Activated CD4-positive, alpha-beta T cell treated with anti-CD3 and anti-CD28 coated beads, Interleukin-2, amount 10 ng/mL, durations not matched to agents 24 days and 14 days (primary cell): ENCODE measurements at places on chromosomes 3 and 15. TPM values are rescaled to one million over a fixed set of nuclear protein-coding genes. Genes with fewer than 3 reads are reported as not detected.
A peak's percentile ranks its signal among the peaks of the same experiment; 100 is the strongest.

DNA sequence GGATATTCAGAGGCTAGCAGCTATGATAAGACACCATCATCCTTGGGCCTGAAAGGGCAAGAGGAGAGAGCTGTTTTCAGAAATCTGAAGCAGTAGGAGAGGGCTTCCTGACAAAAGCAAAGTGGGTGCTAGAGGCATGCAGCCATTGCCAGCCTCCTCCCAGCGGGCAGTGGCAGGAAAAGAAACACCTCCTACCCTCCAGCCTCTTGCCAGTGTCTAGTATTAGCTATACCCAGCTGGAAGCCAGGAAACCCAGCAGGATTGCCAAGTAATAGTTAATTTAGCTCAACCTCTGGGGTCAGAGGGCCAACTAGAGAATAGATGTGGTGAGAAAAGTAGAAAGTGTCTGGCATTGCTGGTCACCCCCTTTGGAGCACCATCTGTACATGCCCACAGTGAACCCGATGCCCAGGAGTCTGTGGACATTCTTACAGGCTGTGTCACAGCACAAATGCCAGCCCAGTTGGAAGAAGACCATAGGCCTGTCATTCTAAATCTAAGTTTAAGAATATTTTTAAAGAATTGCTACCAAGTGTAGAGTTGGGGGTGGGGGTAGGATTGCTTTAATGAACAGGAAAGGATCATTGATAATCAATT, 85.3 kb downstream of the HCN4 start:
- H3K4me3 ChIP-seq: no peak overlapping the region
- H3K27ac ChIP-seq: no peak overlapping the region
- no peaks in the 10 kb centered on the region for H3K36me3 ChIP-seq
- H3K27me3 ChIP-seq: no peaks in the 10 kb centered on the region

GRCh38 chr3:113505867-113506266, 9.1 kb downstream of the SPICE1 start:
- H3K36me3 ChIP-seq: peaks cover 15% of the 10 kb centered on the region
- H3K4me1 ChIP-seq: peaks cover 6% of the 10 kb centered on the region
- no peak overlapping the region for H3K4me3 ChIP-seq
- H3K27ac ChIP-seq: no peak overlapping the region
- no peak for DNase-seq

GRCh38 chr3:4995500-4996053, 16.3 kb downstream of the BHLHE40 start:
- no peak overlapping the region for H3K4me3 ChIP-seq
- H3K27ac ChIP-seq: no peak overlapping the region
- H3K4me1 ChIP-seq: peaks cover 30% of the 10 kb centered on the region
- no peaks in the 10 kb centered on the region for H3K27me3 ChIP-seq
- H3K36me3 ChIP-seq: no peaks in the 10 kb centered on the region
- DNase-seq: no peak

DNA sequence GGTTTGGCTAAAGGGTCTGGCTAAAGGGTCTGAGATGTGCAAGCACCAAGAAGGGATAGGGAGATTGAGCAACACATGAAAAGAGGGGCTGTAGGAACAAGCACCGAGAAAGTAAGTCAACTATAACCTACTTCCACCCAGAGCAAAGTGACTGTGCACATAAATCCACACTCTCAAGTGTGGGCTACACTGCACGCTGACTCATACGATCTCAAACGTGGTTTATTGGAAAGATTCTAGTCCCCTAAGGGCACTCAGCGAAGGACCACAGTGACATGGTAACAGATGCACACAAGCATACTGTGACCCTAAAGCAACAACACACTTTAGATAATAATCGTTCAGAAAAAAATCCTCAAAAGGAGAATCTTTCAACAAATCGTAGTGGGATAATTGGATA, 48.0 kb downstream of the EHHADH start:
- no peak overlapping the region for H3K27ac ChIP-seq
- H3K36me3 ChIP-seq: no peaks in the 10 kb centered on the region
- no peak overlapping the region for H3K4me3 ChIP-seq
- DNase-seq: no peak
- H3K4me1 ChIP-seq: no peaks in the 10 kb centered on the region

TEX55 gene
- total RNA-seq: not detected in 2 replicates

DNA sequence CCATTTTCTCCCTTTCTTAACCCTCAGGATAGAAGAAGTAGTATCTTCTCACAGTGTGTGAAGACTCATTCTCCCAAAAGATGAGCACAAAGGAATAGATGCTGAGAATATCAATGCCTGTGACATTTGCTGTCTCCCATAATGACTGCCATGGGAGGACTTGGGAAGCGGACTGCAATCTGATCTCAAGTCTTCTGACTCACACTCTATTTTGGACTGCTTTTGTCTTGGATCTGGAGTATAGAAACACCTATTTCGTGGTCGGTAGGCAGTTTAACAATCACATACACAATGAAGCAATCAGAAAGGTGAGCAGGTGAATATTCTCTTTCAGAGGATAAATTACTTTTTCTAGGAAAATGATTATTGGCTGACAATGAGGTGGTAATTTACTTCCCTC, 852.0 kb downstream of the FHIT start:
- H3K4me3 ChIP-seq: no peak overlapping the region
- no peaks in the 10 kb centered on the region for H3K27me3 ChIP-seq
- H3K36me3 ChIP-seq: no peaks in the 10 kb centered on the region
- peaks cover 4% of the 10 kb centered on the region for H3K4me1 ChIP-seq
- no peak overlapping the region for H3K27ac ChIP-seq

- DNase-seq: no peak
- H3K4me1 ChIP-seq: no peaks in the 10 kb centered on the region
- H3K27ac ChIP-seq: no peak overlapping the region
- H3K36me3 ChIP-seq: no peaks in the 10 kb centered on the region
These were observed 51.8 kb downstream of the ADCY5 start for GRCh38 chr3:123397050-123397590.

GRCh38 chr15:40787344-40787841, 17.6 kb downstream of the C15orf62 start:
- peak overlapping the region; percentile 55 for H3K27ac ChIP-seq
- peaks cover 7% of the 10 kb centered on the region for H3K36me3 ChIP-seq
- peaks cover 27% of the 10 kb centered on the region for H3K4me1 ChIP-seq
- peak overlapping the region; percentile 33 for H3K4me3 ChIP-seq

- H3K4me3 ChIP-seq: peak overlapping the region; percentile 56
- H3K27ac ChIP-seq: peak overlapping the region; percentile 95
- peaks cover 56% of the 10 kb centered on the region for H3K4me1 ChIP-seq
- peaks cover 31% of the 10 kb centered on the region for H3K36me3 ChIP-seq
- DNase-seq: peak; percentile 64
These were observed 292.5 kb upstream of the SATB1 start for GRCh38 chr3:18717598-18717997.

- H3K27me3 ChIP-seq: no peaks in the 10 kb centered on the region
- peaks cover 28% of the 10 kb centered on the region for H3K4me1 ChIP-seq
- peak; percentile 52 for DNase-seq
- H3K27ac ChIP-seq: no peak overlapping the region
- H3K36me3 ChIP-seq: no peaks in the 10 kb centered on the region
- H3K4me3 ChIP-seq: no peak overlapping the region
These were observed 17.5 kb upstream of the ZBTB20 start for GRCh38 chr3:115164374-115165221.
